ENCODE measurements at places on chromosomes 11 and 22. TPM values are rescaled to one million over a fixed set of nuclear protein-coding genes. Genes with fewer than 3 reads are reported as not detected.

Gene ART1
- not detected for total RNA-seq

Gene OR5I1
- not detected for total RNA-seq

Gene FAT3
- 2.2 TPM for total RNA-seq

Gene OVOL1
- total RNA-seq: not detected

Gene RBMXL2
- not detected for total RNA-seq

Gene ARHGAP8
- total RNA-seq: 0.36 TPM

Gene LARGE2
- total RNA-seq: not detected

Gene SHANK3
- 0.59 TPM for total RNA-seq

Gene GSTT2B
- 13.8 TPM for total RNA-seq

Gene MMP27
- not detected for total RNA-seq

Gene CTSW
- total RNA-seq: not detected

Gene NCAM1
- 2.2 TPM for total RNA-seq

Gene RPS6KB2
- total RNA-seq: 33.9 TPM

Gene EMID1
- 0.29 TPM for total RNA-seq

Gene SPECC1L
- 46.7 TPM for total RNA-seq

Gene LRRN4CL
- total RNA-seq: 9.1 TPM

Gene ABTB2
- total RNA-seq: 5.1 TPM

Gene BTBD18
- not detected for total RNA-seq

Gene SLC6A5
- total RNA-seq: not detected

Gene ACR
- not detected for total RNA-seq

Gene RFPL2
- not detected for total RNA-seq

Gene HORMAD2
- under 0.01 TPM for total RNA-seq

Gene LYVE1
- total RNA-seq: not detected

Gene MRGPRX4
- not detected for total RNA-seq

Gene TTC36
- 1.1 TPM for total RNA-seq

Gene PKP3
- 2.5 TPM for total RNA-seq

Gene DRICH1
- total RNA-seq: 0.29 TPM

Gene ELF5
- total RNA-seq: not detected

Gene SLC37A2
- 0.29 TPM for total RNA-seq

Gene EXT2
- total RNA-seq: 194 TPM

Gene SRSF8
- 20.6 TPM for total RNA-seq

Gene SMIM38
- under 0.01 TPM for total RNA-seq

Gene SLC5A4
- not detected for total RNA-seq

Gene PTPRCAP
- 0.36 TPM for total RNA-seq

Gene GUCD1
- total RNA-seq: 155 TPM

Gene SAAL1
- 18.3 TPM for total RNA-seq

Gene DEFB131B
- not detected for total RNA-seq

Gene GVQW3
- total RNA-seq: 2.9 TPM
